ENCODE measurements at places on chromosomes 1 and 21.

DNA sequence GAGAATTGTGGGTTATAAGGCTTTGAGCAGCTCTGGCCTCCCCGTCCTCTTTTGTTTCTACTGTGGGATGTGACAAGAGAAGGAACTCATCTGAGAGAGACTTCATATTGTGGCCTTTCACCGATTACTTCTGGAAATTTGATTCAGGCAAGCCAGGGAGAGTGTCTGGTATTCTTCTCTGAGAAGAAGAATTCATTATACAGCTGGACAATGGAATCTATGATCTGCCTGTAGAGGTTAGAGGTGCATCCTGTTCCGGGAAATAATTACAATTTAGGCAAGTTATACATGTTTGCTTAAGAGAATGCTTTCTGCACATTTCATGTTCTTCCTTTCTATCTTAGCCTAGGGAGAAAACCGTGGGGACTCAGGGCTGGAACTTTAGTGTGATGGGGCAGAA is 12.8 kb upstream of the RNU1-2 start:
- no peak for DNase-seq

DNA sequence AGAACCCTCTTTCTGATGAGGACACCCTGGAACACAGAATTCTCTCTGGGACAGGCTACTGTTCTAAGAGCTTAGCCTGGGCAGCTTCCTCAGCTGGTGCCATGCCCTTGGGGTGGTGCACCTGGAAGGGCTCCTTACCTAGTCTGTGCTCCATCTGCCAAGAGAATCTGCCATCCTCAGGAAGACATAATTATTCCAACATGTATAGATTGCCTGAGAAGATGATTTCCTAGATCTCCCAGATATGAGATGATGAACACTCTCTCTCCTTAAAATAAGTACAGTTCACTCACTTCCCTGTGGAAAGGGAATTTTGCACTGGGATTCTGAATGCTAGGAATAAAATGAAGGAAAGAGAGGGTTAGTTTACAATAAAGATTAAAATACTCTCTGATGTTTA is 87.6 kb downstream of the NENF start:
- no peak for DNase-seq

GRCh38 chr1:115432061-115432460 is 94.0 kb upstream of the NGF start:
- DNase-seq: no peak

DNA sequence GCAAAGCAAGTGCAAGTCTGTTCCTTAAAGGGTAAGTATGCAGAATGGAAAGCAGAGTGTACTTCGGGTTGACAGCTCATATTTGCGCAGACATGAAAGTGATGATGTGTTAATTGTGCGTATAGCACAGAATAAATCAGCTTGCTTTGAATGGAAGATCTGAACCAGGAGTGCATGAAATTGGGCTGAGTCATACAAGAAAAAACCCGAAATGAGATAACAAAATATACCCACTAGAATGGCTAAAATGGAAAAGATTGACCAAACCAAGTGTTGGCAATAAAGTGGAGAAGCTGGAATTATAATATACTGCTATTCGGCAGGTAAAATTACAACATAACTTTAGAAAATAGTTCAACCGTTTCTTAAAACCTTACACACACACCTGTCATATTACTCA is 28.5 kb downstream of the CR1L start:
- DNase-seq: no peak

GRCh38 chr1:187714470-187714869 is 885.7 kb downstream of the PLA2G4A start:
- no peak for DNase-seq

DNA sequence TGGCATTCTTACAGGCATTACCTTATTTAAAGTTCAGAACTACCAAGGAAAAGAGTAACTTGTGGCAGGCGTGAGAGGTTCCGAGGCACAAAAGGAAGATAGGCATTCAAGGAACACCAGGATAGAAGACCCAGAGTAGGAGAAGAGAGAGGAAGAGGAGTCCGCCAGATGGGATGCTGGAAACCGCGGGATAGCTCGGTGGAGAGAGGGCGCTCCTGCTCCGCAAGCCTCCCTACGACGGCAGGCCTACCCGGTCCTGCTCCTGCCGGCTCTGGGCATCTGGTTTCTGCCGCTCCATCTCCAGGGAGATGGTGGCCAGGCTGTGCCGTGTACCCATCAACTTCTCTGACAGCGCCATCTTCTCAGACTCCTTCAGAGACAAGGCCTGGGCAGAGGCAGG is 5.4 kb upstream of the NBPF1 start:
- DNase-seq: no peak

DNA sequence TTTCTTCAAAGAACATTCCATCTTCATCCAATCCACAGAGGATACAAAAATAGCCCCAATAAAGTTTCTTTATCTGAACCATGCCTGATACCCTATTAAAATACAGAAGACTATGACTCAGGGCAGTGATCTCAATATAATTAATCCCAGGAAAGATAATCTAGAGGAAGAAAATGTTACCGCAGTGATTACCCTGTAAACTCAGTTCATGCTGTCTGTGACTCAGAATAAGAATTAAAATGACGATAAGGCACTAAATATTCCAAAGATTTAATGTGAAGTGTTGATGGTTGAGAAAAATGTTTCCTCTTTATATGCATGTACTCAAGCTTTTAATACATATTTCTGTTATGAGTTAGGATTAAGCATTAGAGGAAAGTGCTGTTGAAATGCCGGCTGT is 88.6 kb upstream of the LYPLAL1 start:
- no peak for DNase-seq

GRCh38 chr1:224959115-224959514 is 29.6 kb downstream of the DNAH14 start:
- no peak for DNase-seq

Measured in GM12892 (cell line).